ENCODE measurements at places on chromosomes 1 and 21. TPM values are rescaled to one million over a fixed set of nuclear protein-coding genes. Genes with fewer than 3 reads are reported as not detected.

GUCA2B gene
- not detected for total RNA-seq

SPRR4 gene
- not detected for total RNA-seq

PLOD1 gene
- 52.8 TPM for total RNA-seq

DNA sequence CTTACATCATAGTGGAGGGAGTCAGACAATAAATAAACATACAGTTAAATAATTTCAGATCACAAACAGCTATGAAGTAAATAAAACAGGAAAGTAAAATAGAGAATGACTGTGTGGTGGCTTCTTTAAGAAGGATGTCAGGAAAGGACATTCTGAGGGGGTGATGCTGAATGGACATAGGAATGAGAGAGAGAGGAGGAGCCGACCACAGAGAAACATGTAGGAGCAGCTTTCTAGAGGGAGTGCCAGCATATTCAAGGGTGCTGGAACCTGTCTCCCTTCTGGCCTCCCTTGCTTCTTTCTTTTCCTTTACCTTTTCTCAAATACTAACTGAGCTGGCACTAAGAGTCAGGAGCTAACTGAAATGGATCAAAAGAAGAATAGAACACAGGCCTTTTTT, 20.5 kb upstream of the BCL10 start:
- DNase-seq, result no peak
- no peak overlapping the region for H3K4me3 ChIP-seq
